ENCODE measurements at places on chromosomes 6 and 20.

DNA sequence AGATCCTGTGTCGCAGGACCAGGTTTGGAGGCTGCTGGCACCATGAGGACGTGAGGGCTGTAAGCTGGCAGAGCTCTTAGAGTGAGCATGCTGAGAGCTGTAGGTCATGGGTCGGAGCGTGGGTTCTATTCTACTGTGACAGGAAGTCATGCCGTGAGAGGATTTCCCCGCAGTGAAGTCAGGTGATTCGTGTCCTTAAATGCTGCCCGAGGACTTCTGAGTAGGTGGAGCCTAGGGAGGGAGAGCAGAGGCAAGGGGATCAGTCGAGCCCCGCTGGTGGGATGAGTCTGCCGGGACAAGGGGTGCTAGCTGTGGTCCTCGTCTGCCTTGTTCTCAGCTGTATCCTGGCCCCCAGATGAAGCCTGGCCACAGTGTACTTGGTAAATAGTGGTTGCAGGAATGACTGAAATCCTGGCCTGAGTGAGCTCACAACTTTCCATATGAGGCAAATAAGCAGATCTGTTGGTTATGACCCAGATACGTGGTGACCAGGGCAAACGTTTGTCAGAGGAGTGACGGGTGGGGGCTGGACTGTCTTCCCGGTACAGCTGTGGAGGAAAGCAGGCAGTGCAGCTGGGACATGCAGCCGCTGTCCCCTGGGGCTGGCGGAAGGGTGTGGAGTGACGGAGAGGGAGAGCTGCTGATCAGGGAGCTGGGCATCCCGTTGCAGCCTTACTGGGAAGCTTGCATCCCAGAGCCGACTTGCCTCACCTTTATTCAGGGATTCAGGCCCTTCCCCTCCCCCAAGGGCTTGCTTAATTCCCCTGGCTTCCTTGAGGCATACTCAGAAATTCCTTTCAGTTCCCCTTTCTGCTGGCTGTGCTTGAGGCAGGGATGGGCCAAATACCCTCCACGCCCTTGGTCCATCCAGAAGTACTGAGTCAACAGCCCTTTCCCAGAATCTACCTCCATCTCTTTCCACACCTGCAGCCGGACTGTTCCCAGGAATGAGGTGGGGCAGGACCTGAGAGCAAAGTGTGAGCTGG is 250.9 kb upstream of the RREB1 start:
- no peak overlapping the region for H3K4me3 ChIP-seq
- no peak for DNase-seq
- H3K36me3 ChIP-seq, result no peaks in the 10 kb centered on the region
- H3K4me1 ChIP-seq, result peaks cover 4% of the 10 kb centered on the region
- no peak overlapping the region for H3K27ac ChIP-seq

- no peak for DNase-seq
- H3K36me3 ChIP-seq, result no peaks in the 10 kb centered on the region
- H3K4me3 ChIP-seq, result no peak overlapping the region
- no peaks in the 10 kb centered on the region for H3K27me3 ChIP-seq
- H3K27ac ChIP-seq, result no peak overlapping the region
These were observed 34.7 kb downstream of the SOBP start for GRCh38 chr6:107524626-107525025.

GRCh38 chr20:19849341-19850197 is 91.5 kb downstream of the RIN2 start:
- no peak overlapping the region for H3K27ac ChIP-seq
- no peak for DNase-seq

DNA sequence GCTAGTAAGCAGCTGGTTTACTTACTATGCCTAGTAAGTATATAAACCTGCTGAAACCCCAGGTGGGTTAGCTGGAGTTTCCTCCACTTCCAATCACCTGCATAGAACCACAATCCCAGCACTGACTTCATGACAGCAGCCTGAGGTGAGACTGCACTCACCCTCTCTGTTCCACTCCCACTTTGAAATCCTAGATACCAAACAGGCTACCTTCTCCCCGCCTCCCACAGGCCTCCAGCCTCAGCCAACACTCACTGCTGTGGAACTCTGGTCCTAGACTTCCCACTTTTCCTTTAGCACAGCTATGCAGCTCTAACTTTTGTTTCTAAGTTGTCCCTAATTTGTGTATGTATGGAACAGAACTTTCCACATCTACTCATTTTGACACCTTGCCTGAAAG is 149.7 kb upstream of the ARID1B start:
- H3K27me3 ChIP-seq, result no peaks in the 10 kb centered on the region
- no peak for DNase-seq
- no peak overlapping the region for H3K4me3 ChIP-seq
- H3K4me1 ChIP-seq, result no peaks in the 10 kb centered on the region
- H3K27ac ChIP-seq, result no peak overlapping the region
- H3K36me3 ChIP-seq, result no peaks in the 10 kb centered on the region

DNA sequence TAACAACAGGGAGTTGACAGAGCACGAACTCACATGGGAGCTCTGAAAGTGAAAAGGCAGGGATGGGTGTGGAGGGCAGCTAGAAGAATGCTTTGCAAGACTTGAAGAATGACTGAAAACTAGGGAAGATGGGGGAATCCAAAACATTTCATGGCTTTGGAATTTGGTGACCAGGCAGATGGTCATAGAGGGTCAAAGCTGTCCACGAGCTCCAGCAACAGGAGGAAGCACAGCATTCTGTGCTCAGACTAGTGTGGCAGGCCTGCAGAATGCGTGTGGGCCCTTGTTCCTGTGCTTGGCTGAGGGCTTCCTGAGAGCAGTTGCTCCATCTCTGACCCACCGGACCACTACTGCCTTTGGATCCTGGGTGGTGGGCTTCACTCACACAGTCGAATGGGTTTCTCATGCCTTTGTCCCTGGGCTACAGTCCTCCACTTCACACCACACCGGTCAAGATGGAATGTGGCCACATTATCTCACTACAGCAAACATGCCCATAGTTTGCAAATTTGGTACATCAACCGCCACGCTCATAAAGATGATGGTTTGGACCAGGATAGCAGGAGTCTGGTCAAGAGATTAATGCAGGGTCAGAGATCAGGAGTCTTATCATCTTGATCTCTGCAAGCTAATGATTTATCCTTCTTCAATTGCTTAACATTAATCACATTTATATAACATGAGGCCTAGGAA is 100.7 kb downstream of the SGK1 start:
- DNase-seq, result no peak
- H3K4me3 ChIP-seq, result no peak overlapping the region
- no peaks in the 10 kb centered on the region for H3K27me3 ChIP-seq
- H3K27ac ChIP-seq, result no peak overlapping the region
- H3K36me3 ChIP-seq, result no peaks in the 10 kb centered on the region

GRCh38 chr6:14118446-14118845 is 874 bp downstream of the CD83 start:
- peak overlapping the region; percentile 84 for H3K27ac ChIP-seq
- peaks cover 8% of the 10 kb centered on the region for H3K4me1 ChIP-seq
- no peaks in the 10 kb centered on the region for H3K36me3 ChIP-seq

- H3K27ac ChIP-seq, result no peak overlapping the region
- no peaks in the 10 kb centered on the region for H3K27me3 ChIP-seq
- H3K4me1 ChIP-seq, result no peaks in the 10 kb centered on the region
- no peaks in the 10 kb centered on the region for H3K36me3 ChIP-seq
These were observed 31.8 kb downstream of the ABRACL start for GRCh38 chr6:139060332-139060731.

GRCh38 chr20:51531141-51531710 is 11.3 kb downstream of the NFATC2 start:
- H3K4me3 ChIP-seq, result no peak overlapping the region
- peaks cover 63% of the 10 kb centered on the region for H3K4me1 ChIP-seq
- no peaks in the 10 kb centered on the region for H3K27me3 ChIP-seq
- DNase-seq, result peak; percentile 75

GRCh38 chr20:42010090-42010489 is 391.9 kb upstream of the CHD6 start:
- no peak for DNase-seq
- no peaks in the 10 kb centered on the region for H3K36me3 ChIP-seq
- no peaks in the 10 kb centered on the region for H3K27me3 ChIP-seq
- H3K4me1 ChIP-seq, result no peaks in the 10 kb centered on the region
- no peak overlapping the region for H3K27ac ChIP-seq

- no peaks in the 10 kb centered on the region for H3K27me3 ChIP-seq
- H3K4me3 ChIP-seq, result no peak overlapping the region
- no peaks in the 10 kb centered on the region for H3K4me1 ChIP-seq
- no peaks in the 10 kb centered on the region for H3K36me3 ChIP-seq
- DNase-seq, result no peak
- H3K27ac ChIP-seq, result no peak overlapping the region
These were observed 609.1 kb downstream of the UTRN start for GRCh38 chr6:144894240-144894639.

GRCh38 chr20:328027-328974 is 2.9 kb downstream of the SOX12 start:
- H3K4me1 ChIP-seq, result peaks cover 23% of the 10 kb centered on the region
- H3K4me3 ChIP-seq, result no peak overlapping the region
- no peak for DNase-seq
- H3K36me3 ChIP-seq, result no peaks in the 10 kb centered on the region
- H3K27ac ChIP-seq, result no peak overlapping the region

DNA sequence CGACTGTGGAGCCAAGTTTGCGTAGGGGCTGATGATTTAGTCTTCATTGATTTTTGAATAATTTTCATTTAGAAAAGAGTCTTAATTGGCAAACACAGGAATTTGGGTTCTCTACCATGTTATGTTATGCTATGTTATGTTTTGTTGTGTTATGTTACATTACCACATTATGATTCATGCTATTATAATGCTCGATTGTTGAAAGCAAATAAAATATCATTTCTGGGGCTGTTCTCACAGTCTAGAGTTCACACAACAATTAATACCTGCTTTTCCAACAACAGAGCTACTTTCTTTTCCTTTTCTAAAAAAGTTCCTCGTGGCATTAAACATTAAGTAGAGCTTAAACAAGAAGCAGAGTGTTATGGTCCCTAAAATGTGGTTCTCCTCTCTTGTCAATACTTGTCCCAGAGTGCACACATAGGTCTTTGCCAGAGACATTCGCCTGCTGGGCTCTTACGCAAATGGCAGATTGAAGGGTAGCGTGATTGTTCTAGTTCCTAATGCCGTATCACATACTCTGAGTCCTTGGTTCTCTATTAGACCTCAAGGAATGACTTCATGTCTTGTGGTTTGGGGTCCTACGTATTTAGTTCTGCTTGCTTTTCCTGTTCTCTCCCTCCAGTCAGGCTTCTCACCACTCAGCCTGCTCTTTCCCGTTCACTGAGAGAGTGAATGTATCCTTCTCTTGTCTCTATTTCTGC is 370.3 kb downstream of the CD109 start:
- no peak overlapping the region for H3K27ac ChIP-seq
- no peak for DNase-seq
- H3K4me3 ChIP-seq, result no peak overlapping the region
- no peaks in the 10 kb centered on the region for H3K36me3 ChIP-seq
- no peaks in the 10 kb centered on the region for H3K27me3 ChIP-seq

DNA sequence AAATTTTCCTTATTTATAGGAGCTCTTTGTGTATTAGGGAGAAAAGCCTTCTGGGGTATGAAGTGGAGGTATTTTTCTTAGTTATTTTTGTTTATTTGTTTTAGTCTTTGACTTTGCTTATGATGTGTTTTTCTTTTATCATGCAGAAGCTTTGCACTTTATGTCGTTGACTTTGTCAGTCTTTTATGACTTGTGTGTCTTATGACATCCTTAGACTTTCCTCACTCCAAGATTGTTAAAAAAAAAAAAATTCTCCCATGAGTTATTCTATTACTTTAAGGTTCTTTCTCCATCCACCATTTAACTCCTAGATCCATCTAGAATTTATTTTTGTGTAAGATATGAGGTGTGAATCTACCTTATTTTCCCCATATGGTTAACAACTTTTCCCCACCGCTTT is 36.6 kb downstream of the BICRAL start:
- no peaks in the 10 kb centered on the region for H3K27me3 ChIP-seq
- DNase-seq, result no peak
- no peaks in the 10 kb centered on the region for H3K4me1 ChIP-seq
- no peak overlapping the region for H3K4me3 ChIP-seq
- no peak overlapping the region for H3K27ac ChIP-seq

DNA sequence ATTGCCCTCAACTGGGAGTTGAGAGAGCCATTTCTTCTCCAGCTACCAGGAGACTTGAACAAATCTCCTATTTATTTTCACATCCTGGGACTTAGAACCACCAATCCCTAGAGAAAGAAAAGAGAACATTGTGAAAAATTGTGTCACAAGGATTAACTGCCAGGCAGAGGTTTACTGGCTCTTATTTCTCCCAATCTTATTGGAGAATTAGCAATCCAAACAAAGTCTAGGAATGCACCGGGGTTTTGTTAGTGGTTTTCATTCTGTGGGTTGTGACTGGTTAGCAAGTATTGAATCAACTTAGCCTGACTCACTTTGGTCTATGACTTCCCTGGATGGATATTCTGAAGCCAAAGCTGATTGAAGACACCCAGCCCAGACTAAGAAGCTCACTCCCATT is 21.2 kb upstream of the ENPP5 start:
- no peaks in the 10 kb centered on the region for H3K4me1 ChIP-seq
- no peak overlapping the region for H3K4me3 ChIP-seq
- no peak for DNase-seq
- no peaks in the 10 kb centered on the region for H3K27me3 ChIP-seq

- no peak overlapping the region for H3K27ac ChIP-seq
- no peak for DNase-seq
- no peak overlapping the region for H3K4me3 ChIP-seq
- H3K36me3 ChIP-seq, result no peaks in the 10 kb centered on the region
- H3K27me3 ChIP-seq, result no peaks in the 10 kb centered on the region
These were observed 44.6 kb downstream of the SRC start for GRCh38 chr20:37390503-37390890.

DNA sequence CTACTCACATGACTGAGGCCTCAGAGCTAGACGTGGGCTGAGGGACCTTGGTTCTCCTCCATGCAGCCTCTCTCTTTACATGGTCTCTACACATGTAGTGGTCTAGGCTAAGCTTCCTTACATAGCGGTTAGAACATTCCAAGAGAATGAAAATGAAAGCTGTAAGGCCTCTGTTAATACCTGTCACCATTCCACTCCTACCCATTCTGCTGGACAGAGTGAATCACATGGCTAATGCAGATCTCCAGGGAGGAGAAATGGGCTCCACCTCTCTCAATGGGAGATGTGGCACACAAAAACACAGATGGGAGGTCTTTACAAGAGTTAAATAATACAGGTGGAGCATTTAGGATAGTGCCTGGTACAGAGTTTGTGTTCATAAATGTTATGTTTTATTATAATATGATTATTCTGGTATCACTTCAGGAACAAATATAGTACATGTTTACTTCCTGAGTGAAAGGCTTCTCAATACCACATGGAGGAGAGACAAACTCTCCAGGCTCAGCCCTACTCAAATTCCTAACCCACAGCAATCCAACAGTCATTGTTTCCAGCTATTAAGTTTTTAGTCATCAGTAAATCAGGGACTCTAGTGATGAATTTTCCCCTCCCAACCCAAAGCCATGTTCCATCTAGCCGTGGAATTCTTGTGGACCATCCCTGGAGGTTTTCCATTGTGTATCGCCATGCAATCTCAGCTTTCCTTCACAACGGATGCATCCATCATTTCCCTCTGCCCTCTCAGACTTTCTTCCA is 57.9 kb downstream of the ISM1 start:
- H3K36me3 ChIP-seq, result no peaks in the 10 kb centered on the region
- no peaks in the 10 kb centered on the region for H3K27me3 ChIP-seq
- no peak for DNase-seq
- H3K4me1 ChIP-seq, result no peaks in the 10 kb centered on the region
- no peak overlapping the region for H3K4me3 ChIP-seq

- no peak overlapping the region for H3K27ac ChIP-seq
- H3K4me1 ChIP-seq, result no peaks in the 10 kb centered on the region
- no peak overlapping the region for H3K4me3 ChIP-seq
- H3K36me3 ChIP-seq, result no peaks in the 10 kb centered on the region
- no peaks in the 10 kb centered on the region for H3K27me3 ChIP-seq
These were observed 38.5 kb downstream of the TSPYL4 start for GRCh38 chr6:116215414-116215813.
